AG08396 (cell line): ENCODE measurements at places on chromosomes 4 and X.
A peak's percentile ranks its signal among the peaks of the same experiment; 100 is the strongest.

DNA sequence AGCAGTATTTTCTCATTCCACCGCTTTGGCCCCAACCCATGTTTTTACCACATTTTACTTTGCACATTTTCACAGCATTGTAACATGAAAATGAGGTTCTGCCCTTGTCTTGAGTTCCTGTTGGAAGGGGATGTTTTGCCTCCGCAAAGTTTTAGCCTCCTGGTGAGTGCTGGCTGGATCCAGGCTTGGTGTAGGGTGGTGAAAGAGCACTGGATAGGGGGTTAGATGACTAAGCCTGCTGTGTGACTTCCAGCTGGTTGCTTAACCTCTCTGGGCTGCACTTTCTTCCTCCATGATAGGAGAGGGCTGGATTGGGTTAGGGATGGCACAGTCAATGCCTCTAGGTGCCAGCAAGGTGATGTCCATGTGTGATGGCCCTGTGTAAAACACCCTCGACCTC is 28.9 kb downstream of the CYTL1 start:
- no peak for DNase-seq

GRCh38 chr4:33111117-33111516 is 2390.9 kb downstream of the PCDH7 start:
- DNase-seq: no peak

DNA sequence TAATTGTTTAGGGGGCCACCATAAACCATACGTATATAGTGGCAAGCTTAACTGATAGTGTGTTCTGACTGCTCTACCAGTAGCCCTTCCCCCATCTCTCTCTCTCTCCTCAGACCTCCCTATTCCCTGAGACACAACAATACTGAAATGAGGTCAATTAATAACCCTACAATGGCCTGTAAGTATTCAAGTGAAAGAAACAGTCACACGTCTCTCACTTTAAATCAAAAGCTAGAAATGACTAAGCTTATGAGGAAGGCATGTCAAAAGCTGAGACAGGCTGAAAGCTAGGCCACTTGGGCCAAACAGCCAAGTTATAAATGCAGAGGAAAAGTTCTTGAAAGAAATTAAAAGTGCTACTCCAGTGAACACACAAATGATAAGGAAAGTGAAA is 78.0 kb downstream of the PRDM5 start:
- no peak for DNase-seq

- no peak for DNase-seq
Measured at GRCh38 chrX:153861151-153861550, 24.8 kb downstream of the L1CAM start.

- DNase-seq: no peak
Measured at GRCh38 chrX:130415201-130415600, 13.4 kb downstream of the RBMX2 start.

- DNase-seq: peak; percentile 52
Measured at GRCh38 chr4:4327652-4328121, 37.6 kb downstream of the ZBTB49 start.

DNA sequence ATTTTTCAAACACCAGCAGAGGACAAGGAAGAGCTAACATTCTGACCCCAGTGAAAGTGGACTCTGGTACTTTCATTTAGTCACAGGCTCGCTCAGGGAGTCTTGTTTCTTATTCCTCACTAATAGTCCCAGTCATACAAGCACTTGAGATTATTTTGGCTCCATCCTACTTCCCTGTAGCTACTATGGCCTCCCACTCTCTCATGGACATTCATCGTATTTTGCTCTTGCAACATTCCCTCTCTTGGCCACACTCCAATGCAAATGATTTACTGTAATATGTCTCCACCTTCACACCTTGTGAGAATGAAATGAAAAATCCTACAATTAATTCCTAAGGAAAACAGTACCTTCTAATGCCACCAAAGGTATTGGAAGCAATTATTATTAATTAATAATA is 21.3 kb downstream of the PLRG1 start:
- DNase-seq: no peak

GRCh38 chrX:97398030-97398551 is 514.4 kb downstream of the RPA4 start:
- DNase-seq: no peak

DNA sequence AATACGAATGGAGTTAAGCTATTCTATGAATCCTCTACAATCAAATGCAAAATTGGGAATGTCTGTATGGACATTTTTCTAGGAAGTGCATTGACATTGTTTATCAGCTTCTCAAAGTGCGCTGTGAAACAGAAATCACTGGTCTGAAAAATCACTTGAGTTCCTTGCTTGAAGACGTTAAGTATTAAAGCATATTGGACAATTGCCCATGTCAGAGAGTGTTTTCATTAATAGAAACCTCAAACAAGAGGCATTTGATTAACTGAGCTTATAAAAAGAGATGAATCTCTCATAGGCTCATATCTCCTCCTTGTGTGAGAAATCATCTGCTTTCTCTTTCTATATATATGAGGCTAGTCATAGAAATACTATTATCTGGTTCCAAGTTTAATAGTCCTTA is 692.1 kb upstream of the POU3F4 start:
- no peak for DNase-seq

DNA sequence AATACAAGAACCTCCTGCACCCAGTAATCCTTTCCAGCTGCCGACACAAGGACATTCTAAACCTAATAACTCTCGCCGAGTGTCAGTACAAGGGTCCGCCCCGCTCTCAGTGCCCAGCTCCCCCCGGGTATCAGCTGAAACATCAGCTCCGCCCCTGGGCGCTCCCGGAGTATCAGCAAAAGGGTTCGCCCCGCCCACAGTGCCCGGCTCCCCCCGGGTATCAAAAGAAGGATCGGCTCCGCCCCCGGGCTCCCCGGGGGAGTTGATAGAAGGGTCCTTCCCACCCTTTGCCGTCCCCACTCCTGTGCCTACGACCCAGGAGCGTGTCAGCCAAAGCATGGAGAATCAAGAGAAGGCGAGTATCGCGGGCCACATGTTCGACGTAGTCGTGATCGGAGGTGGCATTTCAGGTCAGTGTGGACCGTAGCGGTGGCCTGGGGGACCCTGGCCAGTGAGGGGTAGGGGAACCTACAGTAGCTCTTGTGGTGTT is at the start of gene MAOA:
Gene MAOA, plus strand, starts transcription at position 295 of the 490 bp plus-strand sequence. Its CDS starts 43 bp downstream, at position 338.
- peak; percentile 20 for DNase-seq

GRCh38 chr4:959338-960139 is 13.8 kb downstream of the DGKQ start:
- no peak for DNase-seq

GRCh38 chr4:48109413-48110263 is 24.4 kb downstream of the TXK start:
- DNase-seq: peak; percentile 23

DNA sequence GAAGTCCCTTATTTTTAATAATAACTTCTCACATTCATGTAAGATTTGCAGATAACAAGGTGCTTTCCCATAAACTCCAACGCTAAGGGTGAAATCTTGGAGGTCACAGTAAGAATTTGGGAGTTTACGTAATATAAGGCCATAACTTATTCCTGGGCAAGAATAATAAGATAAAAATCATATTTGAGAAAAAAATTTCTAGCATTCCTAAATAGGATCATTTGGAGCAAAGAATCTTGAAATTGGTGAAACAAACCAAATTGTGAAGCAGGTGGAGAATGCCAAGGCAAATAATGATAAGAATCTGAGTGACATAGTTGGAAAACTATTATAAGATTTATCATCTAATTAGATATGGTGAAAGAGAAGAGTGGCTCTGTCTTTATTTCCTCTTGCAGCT is 50.4 kb upstream of the FGF16 start:
- no peak for DNase-seq

DNA sequence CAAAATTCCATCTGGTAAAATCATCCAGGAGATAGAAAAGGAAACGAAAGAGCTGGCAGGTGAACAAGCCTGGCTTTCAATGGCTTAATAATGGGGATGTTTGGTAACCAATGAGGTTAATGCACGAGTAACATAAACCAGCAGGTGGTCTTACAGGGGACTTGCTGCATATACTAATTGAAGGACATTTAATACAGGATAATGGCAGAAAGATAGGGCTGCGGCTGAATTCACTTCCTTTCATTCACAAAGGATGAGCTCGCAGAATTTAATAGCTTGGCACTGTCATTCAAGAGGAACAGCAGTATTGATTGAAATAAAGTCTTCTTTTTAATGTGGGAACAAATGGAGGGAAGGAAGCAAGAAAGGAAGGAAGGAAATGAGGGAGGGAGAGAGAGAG is 156.3 kb upstream of the RAI2 start:
- DNase-seq: no peak

- DNase-seq: no peak
Measured at GRCh38 chrX:18449236-18449635, 23.8 kb downstream of the CDKL5 start.

GRCh38 chrX:13651150-13651549 is 1.8 kb upstream of the TCEANC start:
- no peak for DNase-seq

GRCh38 chrX:123927845-123928244 is 33.7 kb upstream of the STAG2 start:
- DNase-seq: no peak

- no peak for DNase-seq
Measured at GRCh38 chr4:87299898-87300297, 22.8 kb downstream of the HSD17B13 start.

DNA sequence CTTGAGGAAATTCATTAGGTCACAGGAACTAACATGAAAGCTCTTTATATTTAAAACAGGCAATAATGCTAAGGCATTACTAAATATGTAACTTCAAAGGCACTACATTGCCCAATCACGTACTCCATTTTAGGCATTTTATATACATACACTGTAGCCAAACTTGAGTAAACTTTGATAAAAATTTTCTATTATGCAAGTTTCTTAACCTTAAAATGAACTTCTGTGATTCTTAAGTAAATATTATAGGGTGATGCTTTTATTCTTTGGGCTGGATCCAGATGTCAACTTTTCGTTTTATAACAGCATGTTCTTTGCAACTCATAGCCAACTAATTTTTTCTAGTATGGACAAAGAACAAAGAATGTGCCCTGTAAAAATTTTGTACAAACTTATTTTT is 28.3 kb upstream of the MAP9 start:
- no peak for DNase-seq

GRCh38 chrX:68692651-68693050 is 45.2 kb downstream of the STARD8 start:
- DNase-seq: peak; percentile 26

GRCh38 chr4:153005899-153006381 is 69.8 kb downstream of the FHDC1 start:
- DNase-seq: no peak

DNA sequence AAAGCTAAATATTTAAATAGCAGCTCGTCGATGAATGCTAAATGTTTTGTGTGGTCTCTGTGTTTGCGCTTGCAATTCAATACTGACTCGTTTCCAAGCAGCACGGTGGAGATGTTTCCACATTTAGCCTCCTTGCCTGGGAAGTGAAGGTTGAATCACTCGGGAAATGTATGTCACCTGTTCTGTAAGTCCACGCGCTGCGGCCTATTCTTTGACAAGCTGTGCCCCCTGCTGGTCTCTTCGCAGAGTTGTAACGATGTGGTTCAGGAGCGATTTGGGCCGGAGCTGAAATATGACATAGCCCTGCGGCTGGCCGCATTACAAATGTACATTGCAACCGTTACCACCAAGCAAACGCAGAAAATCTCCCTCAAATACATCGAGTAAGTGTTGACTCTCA is 89.6 kb upstream of the PRPS2 start:
- peak; percentile 48 for DNase-seq

DNA sequence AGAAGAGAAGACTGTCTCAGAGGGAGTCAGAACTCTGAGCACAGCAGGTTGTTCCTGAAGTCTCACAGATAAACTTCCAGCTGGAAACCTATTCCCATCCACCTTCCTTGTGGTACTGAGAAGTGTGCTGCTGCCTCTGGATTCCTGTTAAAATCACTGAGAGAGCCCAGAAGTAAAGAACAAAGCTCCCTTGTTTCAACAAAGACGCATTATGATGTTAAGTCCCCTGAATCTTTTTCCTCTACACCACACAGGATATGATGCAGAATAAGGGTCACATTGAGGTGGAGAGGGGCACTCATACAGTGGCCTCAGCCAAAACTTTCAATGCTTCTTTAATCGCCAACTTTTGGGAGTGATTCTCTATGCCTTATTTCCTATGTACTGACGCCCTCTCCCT is 321.0 kb downstream of the OPHN1 start:
- DNase-seq: no peak

GRCh38 chr4:60948008-60948407 is 252.1 kb upstream of the ADGRL3 start:
- DNase-seq: no peak

- no peak for DNase-seq
Measured at GRCh38 chr4:2756691-2757350, 685 bp upstream of the TNIP2 start.

DNA sequence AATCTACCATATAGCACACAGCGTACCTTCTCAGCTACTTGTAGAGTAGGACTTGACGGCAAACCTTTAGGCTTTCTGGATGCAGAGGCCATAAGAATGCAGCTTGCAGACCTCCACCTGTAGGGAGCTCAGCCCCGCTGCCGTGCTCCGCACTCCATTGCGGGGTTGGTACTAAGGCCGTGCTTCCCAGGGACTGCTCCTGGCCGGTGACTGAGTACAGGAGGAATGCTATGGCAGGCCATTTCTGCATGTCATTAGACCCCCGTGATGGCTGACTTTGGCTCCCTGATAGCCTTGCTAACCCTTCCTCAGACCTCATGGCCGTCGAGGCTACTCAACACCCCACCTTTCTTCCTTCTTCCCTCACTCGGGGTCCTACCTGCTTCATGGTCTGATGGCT is 26.4 kb downstream of the TIGD2 start:
- no peak for DNase-seq

DNA sequence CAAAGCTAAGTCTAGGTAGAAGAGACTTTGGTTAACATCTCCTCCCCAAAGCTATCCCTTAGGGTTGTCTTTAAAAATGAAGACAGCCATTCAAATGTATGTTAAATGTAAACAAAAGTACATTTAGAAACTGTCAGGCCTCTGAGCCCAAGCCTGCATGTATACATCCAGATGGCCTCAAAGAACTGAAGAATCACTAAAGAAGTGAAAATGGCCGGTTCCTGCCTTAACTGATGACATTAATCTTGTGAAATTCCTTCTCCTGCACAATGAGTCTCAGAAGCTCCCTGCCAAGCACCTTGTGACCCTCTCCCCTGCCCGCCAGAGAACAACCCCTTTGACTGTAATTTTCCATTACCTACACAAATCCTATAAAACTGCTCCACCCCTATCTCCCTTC is 377.9 kb downstream of the FAM133A start:
- DNase-seq: no peak

- DNase-seq: peak; percentile 49
Measured at GRCh38 chr4:8688041-8688907, 95.7 kb downstream of the CPZ start.

- no peak for DNase-seq
Measured at GRCh38 chr4:162959046-162959445, 207.6 kb downstream of the NAF1 start.

DNA sequence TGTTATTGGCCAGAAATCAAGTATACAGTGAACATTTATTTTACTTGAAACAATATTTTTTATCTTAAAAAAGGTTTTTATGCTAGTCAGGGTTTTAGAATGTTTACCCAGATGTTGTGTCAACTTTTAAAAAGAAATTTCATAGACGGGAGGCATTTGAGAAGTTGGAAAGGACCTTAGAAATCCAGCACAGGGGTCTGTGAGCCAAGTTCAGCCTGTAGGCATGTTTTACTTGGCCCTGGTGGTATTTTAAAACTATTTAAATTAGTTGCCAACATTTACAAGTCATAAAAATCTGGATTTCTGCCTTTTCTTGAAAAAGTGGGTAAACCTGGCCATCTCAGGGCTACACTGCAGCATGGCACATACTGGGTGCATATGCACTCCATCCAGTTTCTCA is 25.5 kb upstream of the FHL1 start:
- no peak for DNase-seq

GRCh38 chr4:165563851-165564250 is 185.0 kb downstream of the CPE start:
- DNase-seq: no peak

GRCh38 chrX:120426599-120426998 is 42.5 kb downstream of the LAMP2 start:
- no peak for DNase-seq
